Left ventricle myocardium superior (tissue), 1 donor: ENCODE measurements at places on chromosomes 5 and 9. TPM values are rescaled to one million over a fixed set of nuclear protein-coding genes. Genes with fewer than 3 reads are reported as not detected.

DNA sequence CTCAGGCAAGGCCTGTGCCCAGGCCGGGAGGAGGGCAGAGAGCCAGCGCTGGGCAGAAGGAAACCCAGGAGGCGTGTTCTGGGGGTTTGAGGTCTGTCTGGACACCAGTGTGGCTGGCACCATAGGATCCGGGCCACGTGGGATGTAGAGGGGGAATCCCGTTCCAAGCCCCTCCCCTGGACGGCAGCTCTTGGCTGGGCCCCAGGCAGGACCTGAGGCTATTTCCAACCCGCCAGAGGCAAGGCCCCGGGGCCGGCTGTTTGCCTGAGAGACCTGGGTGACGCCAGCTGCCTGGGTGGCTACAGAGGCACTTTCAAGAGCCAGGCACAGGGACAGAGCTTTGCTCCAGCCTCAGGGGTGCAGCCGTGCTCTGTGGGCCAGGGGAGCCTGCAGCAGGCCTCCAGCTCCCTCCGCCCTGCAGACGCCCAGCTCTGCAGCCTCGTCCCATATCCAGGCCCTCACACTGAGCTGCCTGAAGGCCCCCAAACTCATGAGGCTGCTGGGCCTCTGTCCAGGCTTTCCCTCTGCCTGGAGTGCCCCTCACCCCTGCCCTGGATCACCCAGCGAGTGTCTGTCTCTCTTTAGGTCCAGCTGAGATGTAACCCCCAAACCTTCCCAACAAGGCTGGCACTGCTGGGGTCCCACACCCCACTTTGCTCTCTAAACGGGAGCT is 56.6 kb upstream of the EGFL7 start:
- DNase-seq: peak; percentile 69

- no peak for DNase-seq
Observed at GRCh38 chr5:68928617-68929302, 165.1 kb upstream of the SLC30A5 start.

The PRDM9 gene
- total RNA-seq: not detected

The ADAMTS6 gene
- total RNA-seq: 1.4 TPM

- no peak for DNase-seq
Observed at GRCh38 chr9:89808076-89808755, 203.4 kb downstream of the GADD45G start.

The SEMA6A gene
- total RNA-seq: 6.4 TPM

The PSAT1 gene
- total RNA-seq: 0.79 TPM

The RNF130 gene
- total RNA-seq: 46.8 TPM

DNA sequence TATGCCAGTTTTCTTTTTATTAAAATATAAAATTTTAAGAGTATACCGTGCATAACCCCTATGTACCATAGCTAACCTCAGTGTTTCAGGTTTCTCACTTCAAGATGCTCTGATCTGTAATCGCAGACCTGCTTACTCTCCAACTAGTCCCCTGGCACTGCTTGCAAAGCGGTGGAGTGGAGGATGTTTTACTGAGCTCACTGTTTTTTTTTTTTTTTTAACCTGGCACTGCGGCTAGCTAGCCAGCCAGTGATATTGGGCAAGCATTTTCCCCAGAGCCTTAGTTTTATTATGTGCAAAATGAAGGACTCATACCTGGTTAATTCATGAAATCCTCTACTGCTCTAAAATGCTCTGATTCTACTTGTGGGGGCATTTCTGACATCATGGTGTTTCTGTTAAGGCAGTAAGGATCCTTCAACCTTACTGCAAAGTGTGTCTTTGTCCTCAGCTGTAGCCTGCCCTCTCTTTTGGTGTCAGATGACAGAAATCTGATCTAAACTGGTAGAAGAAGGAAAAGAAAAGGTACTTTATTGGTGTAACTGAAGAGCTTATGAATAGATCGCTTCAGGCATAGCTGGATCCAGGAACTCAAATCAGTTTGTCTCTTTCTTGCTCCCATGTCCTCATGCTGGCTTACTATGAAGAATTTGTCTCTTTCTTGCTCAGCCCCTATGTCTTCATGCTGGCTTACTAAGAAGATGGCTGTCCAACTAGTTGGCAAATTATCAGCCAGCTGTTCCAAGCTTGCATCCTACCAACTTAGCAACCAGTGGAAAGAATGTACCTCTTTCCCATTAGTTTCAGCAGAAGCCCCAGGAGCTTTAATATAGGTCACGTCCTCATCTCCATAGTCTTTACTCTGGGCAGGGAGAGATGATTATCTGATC is 59.8 kb downstream of the DOCK2 start:
- no peak for DNase-seq

- DNase-seq: no peak
Observed at GRCh38 chr5:97488126-97488668, 305.1 kb upstream of the RIOK2 start.

The SLC6A19 gene
- not detected for total RNA-seq

The GABRG2 gene
- not detected for total RNA-seq

GRCh38 chr9:92947268-92948037 is at the start of gene FGD3:
Gene FGD3 (plus strand): TSS chr9:92947523. CDS start chr9:92976257, 28,734 bp downstream.
- peak; percentile 56 for DNase-seq

- no peak for DNase-seq
Observed at GRCh38 chr5:84487963-84488362, 103.3 kb upstream of the EDIL3 start.

GRCh38 chr5:68285851-68286611 is 70.5 kb downstream of the PIK3R1 start:
- DNase-seq: no peak

The FOXI1 gene
- not detected for total RNA-seq

DNA sequence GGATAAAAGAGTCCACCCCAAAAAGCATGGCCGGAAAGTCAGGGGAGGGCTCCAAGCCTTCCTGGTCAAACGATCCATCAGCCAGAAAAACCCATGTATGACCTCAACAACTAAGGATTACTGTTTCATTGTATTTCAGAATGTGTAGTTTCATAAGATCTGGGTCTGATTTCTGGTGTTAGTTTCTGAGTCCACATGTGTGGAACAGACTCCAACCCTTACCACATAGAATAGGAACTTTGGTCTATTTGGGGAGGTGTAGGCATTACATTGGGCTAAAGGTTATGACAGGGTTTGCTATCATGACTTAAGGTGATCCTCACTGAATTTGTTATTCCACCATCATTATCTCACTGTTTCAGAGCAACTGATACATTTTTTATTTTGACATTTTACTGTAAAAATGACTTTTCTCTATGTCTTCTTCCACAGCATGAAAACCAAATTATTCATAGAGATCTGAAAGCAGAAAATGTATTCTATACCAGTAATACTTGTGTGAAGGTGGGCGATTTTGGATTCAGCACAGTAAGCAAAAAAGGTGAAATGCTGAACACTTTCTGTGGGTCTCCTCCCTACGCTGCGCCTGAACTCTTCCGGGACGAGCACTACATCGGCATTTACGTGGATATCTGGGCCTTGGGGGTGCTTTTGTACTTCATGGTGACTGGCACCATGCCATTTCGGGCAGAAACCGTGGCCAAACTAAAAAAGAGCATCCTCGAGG is 33.5 kb downstream of the HMGCS1 start:
- no peak for DNase-seq

DNA sequence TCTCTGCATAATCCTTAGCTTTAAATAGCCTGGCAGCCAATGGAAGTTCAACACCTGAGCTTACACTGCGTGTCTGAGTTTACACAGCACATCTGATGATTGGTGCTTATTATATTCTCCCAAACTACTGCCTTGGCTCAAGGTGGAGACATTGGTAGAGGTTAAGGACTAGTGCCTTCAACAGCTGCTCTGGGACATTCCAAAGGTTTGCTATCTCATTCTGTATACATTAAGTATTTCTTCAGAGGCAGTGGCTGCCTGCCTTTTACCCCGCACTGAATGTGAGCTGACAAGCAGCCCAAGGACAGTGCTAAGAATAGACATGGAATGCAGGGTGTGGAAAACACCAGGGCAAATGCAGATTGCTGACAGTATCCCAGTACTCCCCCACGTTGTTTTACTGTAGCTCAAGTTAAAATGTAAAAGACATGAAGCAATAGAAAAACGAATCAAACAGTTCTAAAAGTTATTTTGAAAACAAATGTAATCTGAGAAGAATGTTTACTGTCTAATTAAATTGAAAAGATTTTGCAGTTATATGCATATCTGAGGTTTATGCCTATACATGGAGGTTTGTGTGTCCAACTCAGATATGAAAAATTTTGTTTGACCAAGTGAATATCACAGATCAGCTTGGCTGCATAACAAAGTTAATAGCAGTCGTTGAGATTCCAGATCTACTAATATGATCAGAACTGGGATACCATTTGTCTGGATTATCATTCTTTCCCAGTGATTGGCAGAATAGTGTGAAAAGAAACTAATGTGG is 1.8 kb downstream of the HSPB3 start:
- DNase-seq: peak; percentile 42

- DNase-seq: no peak
Observed at GRCh38 chr9:97697837-97698236, 697 bp upstream of the XPA start.

The CATSPER3 gene
- total RNA-seq: 0.74 TPM

The OR1Q1 gene
- not detected for total RNA-seq

GRCh38 chr5:160359816-160360215 is 10.6 kb downstream of the C1QTNF2 start:
- DNase-seq: no peak

DNA sequence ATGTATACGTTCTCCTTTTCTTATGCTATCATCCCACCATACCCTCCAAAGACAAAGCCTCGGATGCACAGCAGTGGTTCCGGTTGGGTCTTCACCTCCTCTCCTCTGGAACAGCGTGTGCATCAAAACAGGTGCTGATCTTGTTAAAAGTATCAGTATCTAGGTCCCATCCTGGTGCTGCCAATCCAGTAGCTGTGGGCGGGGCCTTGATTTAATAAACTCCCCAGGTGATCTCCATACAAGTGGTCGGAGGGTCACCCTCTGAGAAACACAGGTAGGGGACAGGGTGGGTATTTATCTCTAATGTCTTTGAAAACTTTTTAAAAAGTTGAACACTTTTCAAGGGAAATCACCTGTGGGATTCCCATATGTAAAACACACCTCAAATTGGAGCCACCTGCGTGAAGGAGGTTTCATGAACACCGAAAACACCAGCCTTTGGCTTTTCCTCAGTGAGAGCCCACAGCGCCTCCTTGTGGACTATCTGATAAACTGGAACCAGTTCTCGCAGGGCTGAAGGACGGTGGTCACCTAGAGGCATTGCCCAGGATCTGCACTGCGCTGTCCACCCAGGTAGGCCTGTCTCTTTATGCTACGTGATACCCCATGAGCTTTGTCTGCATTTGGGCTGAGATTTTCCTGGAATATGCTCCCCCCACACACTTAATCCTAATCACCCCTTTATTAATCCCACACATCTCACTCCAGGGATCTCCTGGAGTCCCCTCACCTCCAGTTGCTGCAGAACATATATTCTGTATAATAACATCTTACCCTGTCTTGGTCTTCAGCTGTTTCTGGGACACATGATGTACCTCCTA is 80.5 kb upstream of the EPB41L4B start:
- DNase-seq: no peak

- DNase-seq: no peak
Observed at GRCh38 chr5:177601577-177602457, 1.9 kb downstream of the B4GALT7 start.

GRCh38 chr9:14585730-14586473 is 107.3 kb downstream of the ZDHHC21 start:
- DNase-seq: no peak

The IGFBPL1 gene
- total RNA-seq: not detected

GRCh38 chr9:27396495-27396894 is 99.5 kb upstream of the EQTN start:
- no peak for DNase-seq

The ZFP2 gene
- 0.67 TPM for total RNA-seq

GRCh38 chr5:83965441-83965840 is 244.8 kb upstream of the HAPLN1 start:
- no peak for DNase-seq

- DNase-seq: no peak
Observed at GRCh38 chr5:84113246-84114105, 271.2 kb downstream of the EDIL3 start.
